ENCODE measurements at places on chromosomes 2 and 18.

DNA sequence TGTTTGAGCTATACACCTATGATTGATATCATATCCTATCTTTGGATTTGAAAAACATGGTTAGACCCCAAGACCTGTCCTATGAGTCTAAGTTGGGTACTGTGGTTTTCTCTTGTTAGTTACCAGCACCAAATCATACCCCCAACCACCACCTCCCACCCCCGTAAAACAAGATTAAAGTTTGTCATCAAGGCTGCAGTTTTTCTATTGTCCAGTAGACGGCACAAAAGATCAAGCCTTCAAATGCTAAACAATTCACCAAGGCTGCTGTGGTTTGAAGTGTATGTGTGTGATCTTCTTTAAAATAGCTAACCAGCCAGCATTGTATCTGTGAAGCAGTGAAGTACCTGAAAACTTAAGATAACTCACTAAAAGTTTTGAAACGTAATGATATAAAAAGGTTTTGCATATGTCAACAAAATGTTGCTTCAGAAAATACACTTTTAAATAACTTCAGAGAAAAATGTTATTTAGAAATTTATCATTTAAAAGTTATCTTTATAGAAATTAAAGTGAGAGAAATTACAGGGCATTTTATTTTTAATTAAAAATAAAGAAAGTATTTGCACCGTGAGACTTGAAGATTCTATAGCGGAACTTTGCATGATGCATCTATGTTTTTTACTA is 5.8 kb upstream of the MEIS1 start:
- DNase-seq: no peak
- peaks cover 65% of the 10 kb centered on the region for H3K27me3 ChIP-seq
- no peak overlapping the region for H3K4me3 ChIP-seq
- H3K36me3 ChIP-seq: no peaks in the 10 kb centered on the region

- H3K27me3 ChIP-seq: peaks cover 20% of the 10 kb centered on the region
- peaks cover 53% of the 10 kb centered on the region for H3K4me1 ChIP-seq
- H3K36me3 ChIP-seq: no peaks in the 10 kb centered on the region
- no peak overlapping the region for H3K27ac ChIP-seq
- H3K4me3 ChIP-seq: no peak overlapping the region
Observed at GRCh38 chr2:39494784-39495251, 57.7 kb upstream of the MAP4K3 start.

DNA sequence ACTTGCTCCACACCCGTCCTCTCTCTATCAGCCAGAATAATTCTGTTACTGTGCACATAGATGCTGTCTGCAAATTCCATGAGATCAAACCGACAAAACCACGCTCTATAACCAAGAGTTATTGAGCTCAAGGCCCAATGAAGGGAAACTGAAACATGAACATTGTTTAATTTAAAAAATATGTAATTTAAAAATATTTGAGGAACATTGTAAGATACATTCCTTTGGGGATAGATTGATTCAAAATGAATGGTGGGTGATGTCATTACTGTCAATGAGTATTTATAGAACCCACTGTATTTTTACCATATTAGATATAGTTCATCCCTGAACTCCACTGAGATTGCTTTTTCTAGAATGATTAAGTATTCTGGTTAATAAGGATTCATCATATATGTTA is 50.4 kb downstream of the NCKAP5 start:
- DNase-seq: no peak
- H3K27me3 ChIP-seq: no peaks in the 10 kb centered on the region
- H3K4me3 ChIP-seq: no peak overlapping the region
- H3K27ac ChIP-seq: no peak overlapping the region
- no peaks in the 10 kb centered on the region for H3K36me3 ChIP-seq
- no peaks in the 10 kb centered on the region for H3K4me1 ChIP-seq

GRCh38 chr18:54260396-54261072 is 8.8 kb upstream of the POLI start:
- H3K4me3 ChIP-seq: peak overlapping the region; percentile 48
- no peaks in the 10 kb centered on the region for H3K36me3 ChIP-seq
- H3K27ac ChIP-seq: peak overlapping the region; percentile 93
- DNase-seq: no peak

GRCh38 chr2:10119601-10120157 is 2.9 kb upstream of the RRM2 start:
- H3K4me1 ChIP-seq: peaks cover 35% of the 10 kb centered on the region
- peaks cover 2% of the 10 kb centered on the region for H3K36me3 ChIP-seq
- DNase-seq: no peak
- H3K27ac ChIP-seq: peak overlapping the region; percentile 94
- H3K27me3 ChIP-seq: peaks cover 8% of the 10 kb centered on the region
- peak overlapping the region; percentile 97 for H3K4me3 ChIP-seq

DNA sequence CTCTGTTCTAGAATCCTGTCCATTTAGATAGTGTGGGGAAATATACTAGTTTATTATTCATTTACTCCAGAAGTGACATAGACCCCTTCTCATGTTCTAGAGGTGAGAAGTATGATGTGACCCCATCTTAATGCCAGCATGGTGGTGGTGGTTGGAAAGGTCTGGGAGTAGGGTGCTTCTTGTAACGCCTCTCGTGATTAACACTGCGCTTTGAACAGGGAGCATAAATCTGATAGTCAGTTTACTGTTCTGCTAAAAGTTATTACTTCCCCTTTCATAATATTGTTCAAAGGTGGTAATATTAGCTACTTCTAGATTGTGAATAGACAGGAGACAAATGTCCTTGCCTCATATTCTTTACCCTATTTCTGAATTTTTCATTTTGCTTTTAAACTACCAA is 35.6 kb downstream of the EHBP1 start:
- H3K4me3 ChIP-seq: no peak overlapping the region
- peaks cover 37% of the 10 kb centered on the region for H3K4me1 ChIP-seq
- no peaks in the 10 kb centered on the region for H3K36me3 ChIP-seq
- DNase-seq: no peak
- no peak overlapping the region for H3K27ac ChIP-seq
- no peaks in the 10 kb centered on the region for H3K27me3 ChIP-seq

DNA sequence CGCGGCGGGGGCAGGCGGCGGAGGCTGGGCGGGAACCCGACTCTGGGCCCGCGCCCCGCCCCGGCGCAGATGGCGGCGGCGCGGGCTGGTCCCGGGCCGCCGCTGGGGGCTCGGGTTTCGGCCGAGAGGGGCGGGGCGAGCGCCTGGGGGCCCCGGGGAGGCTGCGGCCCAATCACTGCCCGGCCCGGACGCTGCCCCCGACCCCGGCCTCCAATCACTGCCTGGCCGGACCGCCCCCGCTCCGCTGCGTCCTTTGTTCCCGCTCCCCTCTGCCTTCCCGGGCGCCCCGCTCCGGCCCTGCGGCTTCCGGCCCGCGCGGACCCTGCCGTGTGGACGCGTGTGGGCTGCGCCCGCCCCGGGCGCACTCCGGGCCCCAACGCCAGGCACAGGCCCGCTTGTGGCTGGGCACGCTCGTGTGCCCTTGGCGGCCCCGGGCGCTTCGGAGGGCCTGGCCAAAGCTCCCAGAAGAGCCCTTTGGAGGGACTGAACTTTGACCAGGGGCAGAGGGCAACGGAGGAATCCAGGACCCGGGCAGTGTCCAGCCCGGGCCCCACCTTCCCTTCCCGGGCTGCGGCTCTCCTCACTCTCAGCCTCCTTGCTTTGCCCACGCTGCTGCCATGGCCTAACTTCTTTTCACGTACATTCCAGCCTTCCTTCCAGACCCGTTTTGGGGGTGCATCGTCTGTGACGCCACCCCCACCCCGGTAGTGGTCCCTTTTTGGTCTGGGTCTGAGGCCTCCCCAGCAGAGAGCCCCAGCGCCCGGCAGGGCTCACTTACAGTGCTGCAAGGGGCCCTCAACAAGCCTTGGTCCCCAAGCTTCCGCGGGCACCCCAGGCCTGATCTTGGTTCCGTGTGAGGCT is 27.1 kb upstream of the PTMA start:
- H3K4me3 ChIP-seq: peak overlapping the region; percentile 84
- H3K4me1 ChIP-seq: peaks cover 58% of the 10 kb centered on the region
- no peaks in the 10 kb centered on the region for H3K36me3 ChIP-seq
- H3K27ac ChIP-seq: peak overlapping the region; percentile 79

GRCh38 chr18:38367473-38367872 is 801.9 kb upstream of the CELF4 start:
- H3K4me3 ChIP-seq: no peak overlapping the region
- no peaks in the 10 kb centered on the region for H3K4me1 ChIP-seq
- DNase-seq: no peak
